Ovary (tissue), 10 donors: ENCODE measurements at places on chromosomes 12 and 14.

GRCh38 chr14:34355584-34356263 lies 106.3 kb downstream of the SPTSSA start:
- no peak for DNase-seq

- DNase-seq: peak; percentile 62
These were observed 4.4 kb upstream of the C1RL start for GRCh38 chr12:7113389-7113871.

GRCh38 chr12:46184798-46185595 lies 83.8 kb downstream of the SLC38A1 start:
- no peak for DNase-seq

- no peak for DNase-seq
These were observed 492.2 kb downstream of the FLRT2 start for GRCh38 chr14:86022031-86022629.

DNA sequence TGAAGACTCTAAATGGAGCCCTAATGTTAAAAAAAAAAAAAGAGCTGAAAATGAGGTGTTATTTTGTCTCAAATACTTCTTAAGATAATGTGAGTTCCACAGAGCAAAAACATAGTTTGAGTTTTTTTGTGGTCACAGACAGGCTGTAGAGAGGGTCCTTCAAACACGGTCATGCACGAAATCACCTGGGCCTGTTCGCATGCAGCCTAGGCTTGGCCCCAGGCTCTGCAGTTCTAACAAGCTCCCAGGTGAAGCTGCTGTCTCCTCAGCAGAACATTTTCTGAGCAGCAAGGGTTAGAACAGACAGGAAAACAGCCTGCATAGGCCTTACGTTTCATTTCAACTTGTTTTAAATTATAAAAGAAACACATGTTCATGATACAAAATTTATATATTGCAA lies 65.4 kb upstream of the TBPL2 start:
- no peak for DNase-seq

DNA sequence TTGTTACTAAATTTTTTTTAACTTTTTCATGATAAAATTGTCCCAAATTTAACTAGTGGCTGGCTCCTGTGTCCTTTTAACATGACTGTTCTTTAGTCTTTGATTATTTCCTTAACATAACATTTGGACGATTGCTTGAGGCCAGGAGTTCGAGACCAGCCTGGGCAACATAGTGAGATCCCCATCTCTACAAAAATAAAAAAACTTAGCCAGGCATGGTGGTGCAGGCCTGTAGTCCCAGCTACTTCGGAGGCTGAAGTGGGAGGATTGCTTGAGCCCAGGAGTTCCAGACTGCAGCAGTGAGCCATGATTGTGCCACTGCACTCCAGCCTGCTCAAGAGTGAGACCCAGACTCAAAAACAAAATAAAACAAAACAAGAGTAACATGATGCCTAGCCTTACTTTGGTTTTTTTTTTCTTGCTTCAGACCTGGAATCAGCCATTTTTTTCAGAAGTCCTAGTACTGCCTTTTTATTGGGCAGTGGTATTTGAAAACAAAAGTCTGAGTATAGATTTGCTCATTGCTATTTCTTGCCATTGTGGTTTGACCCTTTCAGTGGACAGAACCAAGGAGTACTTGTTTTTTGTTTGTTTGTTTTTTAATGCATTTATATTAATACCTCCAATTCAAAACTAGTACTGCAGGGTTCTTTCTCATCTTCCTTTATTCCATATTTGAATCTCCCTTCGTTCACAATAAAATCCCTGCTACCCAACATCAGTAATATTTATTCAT lies 4.8 kb downstream of the TOGARAM1 start:
- DNase-seq: no peak

DNA sequence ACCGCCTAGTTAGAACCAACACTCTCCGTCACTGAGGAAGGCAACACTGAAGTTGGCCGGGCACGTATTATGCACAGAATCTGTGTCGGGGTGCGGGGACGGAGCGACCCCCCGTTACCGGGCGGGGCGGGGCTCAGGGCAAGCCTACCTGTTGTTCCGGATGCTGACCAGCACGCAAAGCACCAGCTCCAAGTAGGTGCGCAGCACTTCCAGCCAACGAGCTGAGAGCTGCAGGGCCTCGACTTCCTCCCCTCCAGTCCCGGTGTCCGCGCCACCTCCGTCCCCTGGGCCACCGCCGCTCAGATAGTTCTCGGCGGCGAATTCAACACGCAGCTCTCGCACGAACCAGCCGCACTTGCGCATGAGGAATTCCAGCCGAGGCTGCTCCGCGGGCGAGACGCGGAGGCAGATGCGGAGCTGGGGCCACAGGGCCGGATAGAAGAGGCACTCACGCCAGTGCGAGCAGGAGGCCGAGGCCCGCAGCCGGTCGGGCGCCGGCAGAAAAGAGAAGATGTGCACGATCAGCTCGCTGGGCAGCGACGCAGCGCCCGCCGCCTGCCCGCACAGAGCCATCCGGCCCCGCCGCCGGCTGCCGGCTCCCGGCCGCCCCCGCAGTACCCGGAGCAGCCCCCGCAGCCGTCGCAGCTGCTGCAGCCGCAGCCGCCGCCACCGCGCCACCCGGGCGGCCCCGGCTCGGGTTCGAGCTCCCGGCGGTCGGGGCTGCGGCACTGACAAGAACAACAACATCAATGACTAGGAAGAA lies 636 bp downstream of the FBXO33 start:
- DNase-seq: peak; percentile 66

DNA sequence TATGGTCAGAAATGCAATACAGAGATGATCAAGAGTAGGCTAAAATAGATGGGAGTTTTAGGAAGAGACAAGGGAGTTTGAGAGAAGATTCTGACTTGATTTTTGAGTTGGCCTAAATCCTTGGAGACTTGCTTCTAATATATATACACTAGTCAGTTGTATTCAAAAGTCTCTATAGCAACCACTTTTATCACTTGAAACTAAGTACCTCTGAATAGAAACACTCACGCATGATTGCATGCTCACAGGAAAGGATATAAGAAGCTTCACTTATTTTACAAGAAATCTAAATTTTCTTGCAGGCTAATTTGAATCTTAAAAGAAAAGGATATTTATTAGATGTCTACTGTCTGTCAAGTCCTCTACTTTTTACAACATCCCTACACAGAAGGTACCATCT lies 316.8 kb downstream of the SNAPC1 start:
- DNase-seq: no peak

DNA sequence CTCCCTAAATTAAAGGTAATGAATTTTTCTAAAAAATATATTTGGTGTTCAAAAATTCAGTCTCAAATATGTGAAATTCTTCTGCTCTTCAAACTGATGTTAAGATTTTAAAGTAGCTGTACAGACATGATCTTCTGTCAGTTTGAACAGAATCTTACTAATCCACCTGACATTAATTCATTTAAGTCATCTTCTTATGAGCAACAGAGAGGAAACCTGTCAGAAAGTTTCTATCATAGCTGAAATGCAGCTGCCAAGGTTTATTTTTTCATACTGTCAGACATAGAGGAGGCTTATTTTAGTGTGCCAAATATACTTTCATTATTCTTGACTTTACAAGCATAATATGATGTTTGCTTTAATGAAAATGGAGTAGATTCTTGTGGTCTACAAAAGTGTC lies 686.6 kb upstream of the MIS18BP1 start:
- DNase-seq: no peak

DNA sequence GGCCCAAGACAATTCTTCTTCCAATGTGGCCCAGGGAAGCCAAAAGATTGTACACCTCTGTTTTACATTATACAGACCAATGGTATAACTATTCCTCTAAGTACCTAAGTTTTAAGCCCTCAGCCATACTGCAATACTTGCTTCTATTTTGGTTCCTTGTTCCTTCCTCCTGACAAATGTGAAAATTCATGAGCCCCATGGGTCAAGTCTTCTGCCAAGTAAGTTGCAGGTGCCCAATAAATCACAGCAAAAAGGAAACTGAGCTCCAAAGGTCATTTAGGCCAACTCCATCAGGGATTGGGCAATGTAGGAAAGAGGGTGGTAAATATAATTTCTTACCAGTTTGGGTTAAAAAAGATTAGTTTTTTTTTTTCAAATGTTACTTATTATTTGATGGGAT lies 57.7 kb upstream of the NPFF start:
- DNase-seq: no peak

DNA sequence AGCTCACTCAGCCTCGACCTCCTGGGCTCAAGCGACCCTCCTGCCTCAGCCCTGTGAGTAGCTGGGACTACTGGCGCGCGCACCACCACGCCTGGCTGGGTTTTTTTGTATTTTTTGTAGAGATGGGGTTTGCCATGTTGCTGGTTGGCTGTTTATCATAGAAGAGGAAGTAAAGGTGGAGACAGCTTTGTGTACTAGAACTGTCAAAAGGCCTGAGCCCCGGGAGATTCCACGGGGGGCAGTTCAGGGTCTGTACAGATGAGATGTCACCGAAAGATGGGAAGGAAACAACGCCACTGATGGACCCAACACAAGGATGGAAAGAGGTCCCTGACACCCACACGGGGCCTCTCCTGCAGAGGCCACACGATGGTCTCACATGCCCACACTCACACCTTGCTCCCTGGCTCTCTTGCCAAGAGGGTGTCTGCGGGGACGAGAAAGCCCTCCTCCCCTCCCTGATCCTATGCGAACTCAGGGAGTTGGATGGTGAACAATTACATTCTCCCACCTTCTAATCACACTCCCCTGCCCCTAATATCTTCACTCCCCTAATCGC lies 66.6 kb downstream of the KDM2B start:
- no peak for DNase-seq

DNA sequence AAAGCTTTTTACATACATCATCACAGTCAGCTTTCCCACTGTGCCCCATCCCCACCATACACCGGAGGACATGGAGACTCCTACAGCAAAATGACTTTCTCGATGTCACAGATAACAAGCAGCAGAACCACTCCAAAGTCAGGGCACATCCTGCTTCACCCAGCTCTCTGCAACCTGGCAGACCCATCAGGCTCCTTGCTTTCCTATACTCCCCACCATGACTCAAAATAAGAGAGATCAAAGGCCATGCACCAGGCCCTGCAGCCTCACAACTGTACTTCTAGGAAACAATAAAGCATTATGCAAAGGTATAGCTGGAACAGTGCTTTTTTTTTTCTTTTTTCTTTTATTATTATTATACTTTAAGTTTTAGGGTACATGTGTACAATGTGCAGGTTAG lies 187.4 kb downstream of the DPF3 start:
- DNase-seq: no peak

GRCh38 chr14:69156224-69156623 lies 3.3 kb upstream of the DCAF5 start:
- DNase-seq: no peak

DNA sequence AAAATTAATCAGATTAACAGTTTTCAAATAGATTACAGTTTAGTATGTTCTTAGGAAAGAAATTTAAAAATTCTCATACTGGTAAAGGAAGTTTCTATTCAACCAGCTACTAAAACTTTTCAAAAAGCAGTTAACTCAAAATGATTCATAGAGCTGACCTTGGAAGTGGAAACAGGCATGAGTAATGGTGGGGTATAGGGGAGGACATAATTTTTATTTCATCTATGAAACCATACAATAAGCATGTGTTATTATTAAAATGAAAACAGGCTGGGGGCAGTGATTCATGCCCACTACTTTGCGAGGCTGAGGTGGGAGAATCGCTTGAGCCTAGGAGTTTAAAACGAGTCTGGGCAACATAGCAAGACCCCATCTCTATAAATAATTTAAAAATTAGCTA lies 73.0 kb downstream of the DNAI7 start:
- no peak for DNase-seq

GRCh38 chr14:51821822-51822221 lies 38.6 kb upstream of the GNG2 start:
- no peak for DNase-seq

- no peak for DNase-seq
These were observed 12.2 kb downstream of the POLR3B start for GRCh38 chr12:106369624-106370346.

GRCh38 chr12:56315622-56316473 lies at the start of gene CNPY2:
CNPY2 (minus strand) TSS chr12:56315988; CDS start chr12:56315217, 771 bp downstream.
- DNase-seq: peak; percentile 95

DNA sequence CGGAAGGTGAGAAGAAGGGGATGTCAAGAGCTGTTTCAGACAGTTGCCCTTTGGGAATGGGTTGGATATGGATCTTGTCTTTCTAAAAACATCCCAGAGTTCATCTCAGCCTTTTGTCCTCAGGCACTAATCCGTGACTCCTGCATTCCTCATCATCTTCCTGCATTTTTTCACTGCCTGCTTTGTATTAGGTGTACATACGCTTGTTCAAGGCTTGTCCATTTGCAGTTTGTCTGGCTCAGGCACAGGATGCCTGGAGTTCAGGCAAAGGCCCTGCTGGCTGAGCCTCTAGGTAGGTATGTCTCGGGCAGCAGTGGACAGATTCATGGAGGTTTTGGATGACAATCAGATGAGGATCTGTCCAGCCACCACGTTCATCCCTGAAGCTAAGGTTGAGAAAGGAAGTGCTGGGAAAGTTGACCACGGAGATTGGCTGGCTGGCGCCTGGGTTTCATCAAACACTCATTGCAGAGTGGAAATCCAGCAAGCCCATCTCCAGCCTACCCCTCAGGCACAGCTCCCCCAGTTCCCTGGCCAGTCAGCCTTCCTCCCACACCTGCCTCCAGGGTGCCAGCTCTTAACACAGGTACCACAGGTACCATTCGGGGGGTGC lies 12.4 kb upstream of the TMEM106C start:
- no peak for DNase-seq

DNA sequence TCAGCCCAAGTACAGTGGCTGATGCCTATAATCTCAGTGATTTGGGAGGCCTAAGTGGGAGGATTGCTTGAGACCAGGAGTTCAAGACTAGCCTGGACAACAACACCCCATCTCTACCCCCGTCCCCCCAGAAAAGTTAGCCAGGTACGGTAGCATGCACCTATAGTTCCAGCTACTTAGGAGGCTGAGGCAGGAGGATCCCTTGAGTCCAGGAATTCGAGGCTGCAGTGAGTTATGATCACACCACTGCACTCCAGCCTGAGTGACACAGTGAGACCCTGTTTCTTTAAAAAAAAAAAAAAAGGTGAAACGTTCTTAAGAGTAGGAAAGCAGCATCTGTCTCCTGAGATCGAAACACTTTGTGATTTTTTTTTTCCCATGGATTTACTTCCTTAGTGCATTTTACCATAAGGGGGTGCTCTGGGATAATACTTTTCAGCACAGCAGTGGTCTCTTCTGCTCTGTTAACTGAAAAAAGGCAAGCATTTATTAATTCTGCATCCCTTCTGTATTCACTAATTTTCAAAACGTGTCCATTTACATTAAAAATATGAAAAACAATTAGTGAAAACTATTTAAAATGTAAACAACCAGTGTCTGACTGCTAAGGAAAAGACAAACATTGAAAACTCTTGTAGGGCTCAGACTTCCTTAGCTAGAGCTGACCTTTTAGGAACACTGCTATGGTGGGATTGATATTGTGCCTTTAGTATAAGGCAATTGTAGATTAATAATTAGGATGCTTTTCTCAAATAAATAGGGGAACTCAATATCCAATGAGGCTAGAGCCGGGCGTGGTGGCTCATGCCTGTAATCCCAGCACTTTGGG lies 31.2 kb upstream of the USP44 start:
- no peak for DNase-seq
